ENCODE measurements at places on chromosomes 6 and 20.

GRCh38 chr6:29665942-29666825, 9.3 kb downstream of the MOG start:
- DNase-seq, result no peak

DNA sequence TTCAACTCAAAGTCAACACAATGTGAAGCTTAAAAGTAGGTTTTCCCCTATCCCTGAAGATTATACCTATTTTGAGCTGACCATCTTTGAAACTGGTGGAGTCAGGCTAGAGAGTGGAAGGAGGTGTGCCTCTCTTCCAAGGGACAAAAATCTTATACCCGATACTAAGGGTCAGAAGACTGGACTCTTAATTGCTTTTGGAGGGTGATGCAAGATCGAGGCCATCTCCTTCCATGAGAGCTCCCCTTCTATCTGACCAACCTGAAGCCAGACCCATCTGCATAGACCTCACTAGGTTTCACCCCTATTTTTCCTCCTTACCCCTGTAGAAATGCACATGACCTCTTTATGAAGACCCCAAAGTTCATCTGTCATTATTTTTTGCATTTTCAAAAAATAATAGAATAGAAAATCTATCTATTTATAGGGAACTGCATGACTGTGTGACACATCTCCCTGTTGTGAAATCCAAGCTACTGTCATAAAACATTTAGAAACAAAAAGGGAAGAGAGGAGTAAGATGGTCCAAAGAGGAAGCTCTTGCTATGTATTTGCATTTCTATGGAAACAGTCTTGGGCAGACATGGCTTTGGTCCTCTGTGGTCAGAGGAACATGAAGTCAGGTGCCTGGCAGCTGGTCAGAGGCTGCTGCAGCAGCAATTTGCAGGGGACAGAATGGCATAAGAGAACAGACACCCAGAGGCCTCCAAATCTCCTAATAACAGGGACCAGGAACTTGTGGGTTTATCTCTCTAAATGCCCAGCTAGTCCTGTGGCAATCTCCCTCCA, 349.2 kb downstream of the MAFB start:
- DNase-seq, result no peak

GRCh38 chr6:133275213-133275612, 34.1 kb downstream of the EYA4 start:
- no peak for DNase-seq

DNA sequence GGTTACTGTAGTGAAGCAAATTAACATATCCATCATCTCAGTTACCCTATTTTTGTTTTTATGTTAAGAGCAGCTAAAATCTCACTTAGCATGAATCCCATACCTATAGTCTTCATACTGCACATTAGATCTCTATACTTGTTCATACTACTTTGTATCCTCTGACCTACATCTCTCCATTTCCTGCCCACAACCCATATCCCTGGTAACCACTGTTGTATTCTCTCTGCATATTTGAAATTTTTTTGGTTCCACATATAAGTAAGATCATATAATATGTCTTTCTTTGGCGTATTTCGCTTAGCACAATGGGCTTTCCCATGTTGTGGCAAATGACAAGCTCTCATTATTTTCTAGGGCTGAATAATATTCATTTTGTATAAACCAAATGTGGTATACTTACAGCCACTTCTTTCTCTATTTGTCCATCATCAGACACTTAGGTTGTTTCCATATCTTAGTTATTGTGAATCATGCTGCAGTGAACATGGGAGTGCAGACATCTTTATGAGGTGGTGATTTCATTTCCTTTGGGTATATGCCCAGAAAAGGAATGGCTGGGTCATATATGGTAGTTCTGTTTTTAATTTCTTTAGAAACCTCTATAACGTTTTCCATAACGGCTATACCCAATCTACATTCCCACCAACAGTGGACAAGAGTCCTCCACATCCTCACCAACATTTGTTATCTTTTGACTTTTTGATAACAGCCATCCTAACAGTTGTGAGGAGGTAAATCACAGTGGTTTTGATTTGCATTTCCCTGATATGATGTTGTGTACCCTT, 39.8 kb downstream of the BACH2 start:
- no peak for DNase-seq

DNA sequence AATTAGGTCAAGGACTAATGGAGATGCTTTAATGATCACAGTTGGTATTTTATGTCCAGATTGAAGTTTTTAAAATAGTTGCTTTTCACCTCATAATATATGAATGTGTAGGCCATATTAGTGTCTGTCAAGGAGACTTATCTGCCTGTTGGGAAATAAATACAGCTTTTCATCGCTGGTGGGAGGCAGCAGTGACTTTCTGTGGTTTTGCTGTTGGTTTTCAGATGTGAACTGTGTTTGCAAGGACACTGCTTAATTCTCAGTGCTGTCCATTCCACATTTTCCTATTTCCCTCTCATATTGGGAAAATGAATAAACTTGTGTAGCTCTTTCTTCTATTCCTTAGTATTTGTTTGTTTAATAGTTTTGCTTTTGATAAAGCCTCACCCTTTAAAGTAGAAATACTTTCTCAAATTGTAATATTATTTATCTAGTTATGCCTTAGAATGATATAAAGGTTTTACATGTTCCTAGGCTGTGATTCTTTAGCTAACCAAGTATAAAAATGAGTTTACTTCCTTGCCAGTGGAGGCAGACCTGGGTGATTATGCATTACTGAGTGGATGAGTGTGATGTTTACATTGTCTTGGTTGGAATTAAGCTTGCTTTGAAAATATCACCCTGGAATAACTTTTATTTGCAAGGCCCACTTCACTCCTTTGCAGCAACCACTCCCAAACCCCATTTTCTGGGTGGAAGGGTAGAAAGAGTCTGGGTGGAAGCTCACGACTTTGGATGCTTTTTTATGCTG, 3.3 kb downstream of the PLCB4 start:
- no peak for DNase-seq

DNA sequence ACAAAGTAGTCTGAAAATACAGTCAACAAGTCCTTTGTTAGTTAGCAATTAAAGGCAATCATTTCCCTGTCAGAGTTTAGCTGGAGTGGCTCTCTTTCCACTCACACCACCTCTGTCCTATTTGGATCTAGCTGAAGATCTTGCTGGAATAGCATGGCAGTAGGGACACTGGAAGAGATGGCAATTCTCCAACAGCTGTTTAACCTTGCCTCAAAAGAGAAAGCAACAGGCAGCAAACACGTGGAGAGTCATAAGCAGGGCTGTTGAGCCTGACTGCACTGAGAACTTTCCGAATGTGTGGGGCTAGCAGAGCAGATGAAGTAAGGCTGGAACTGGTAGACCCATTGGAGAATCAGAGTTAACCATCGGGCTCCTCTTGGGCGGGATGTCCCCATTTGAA, 38.0 kb upstream of the PRSS35 start:
- DNase-seq, result no peak

GRCh38 chr6:164889980-164890379, 419.4 kb downstream of the C6orf118 start:
- no peak for DNase-seq

Data from stimulated activated CD4-positive, alpha-beta T cell treated with anti-CD3 and anti-CD28 coated beads, TNF-alpha, amount 100 ng/mL, for 1 hour (primary cell).